HTR-8/SVneo (cell line): ENCODE measurements at places on chromosomes 12 and 14.

DNA sequence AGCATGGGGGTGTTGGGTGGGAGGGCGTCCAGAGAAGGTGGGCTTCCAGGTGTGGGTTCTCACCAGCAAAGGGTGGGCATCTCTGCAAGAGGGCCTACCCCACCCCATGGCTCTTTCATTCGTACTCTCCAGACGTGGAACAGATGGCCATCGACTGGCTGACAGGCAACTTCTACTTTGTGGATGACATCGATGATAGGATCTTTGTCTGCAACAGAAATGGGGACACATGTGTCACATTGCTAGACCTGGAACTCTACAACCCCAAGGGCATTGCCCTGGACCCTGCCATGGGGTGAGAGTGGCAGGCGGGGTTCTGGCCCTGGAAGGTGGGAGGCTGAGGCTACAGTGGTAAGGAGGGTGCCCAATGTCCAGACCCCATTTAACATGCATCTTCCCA, 6.7 kb upstream of the LRP1-AS start:
- DNase-seq = no peak

GRCh38 chr12:108475396-108475795, 39.7 kb upstream of the FICD start:
- DNase-seq = no peak

- DNase-seq = no peak
Measured at GRCh38 chr12:62290846-62291245, 30.6 kb downstream of the USP15 start.

DNA sequence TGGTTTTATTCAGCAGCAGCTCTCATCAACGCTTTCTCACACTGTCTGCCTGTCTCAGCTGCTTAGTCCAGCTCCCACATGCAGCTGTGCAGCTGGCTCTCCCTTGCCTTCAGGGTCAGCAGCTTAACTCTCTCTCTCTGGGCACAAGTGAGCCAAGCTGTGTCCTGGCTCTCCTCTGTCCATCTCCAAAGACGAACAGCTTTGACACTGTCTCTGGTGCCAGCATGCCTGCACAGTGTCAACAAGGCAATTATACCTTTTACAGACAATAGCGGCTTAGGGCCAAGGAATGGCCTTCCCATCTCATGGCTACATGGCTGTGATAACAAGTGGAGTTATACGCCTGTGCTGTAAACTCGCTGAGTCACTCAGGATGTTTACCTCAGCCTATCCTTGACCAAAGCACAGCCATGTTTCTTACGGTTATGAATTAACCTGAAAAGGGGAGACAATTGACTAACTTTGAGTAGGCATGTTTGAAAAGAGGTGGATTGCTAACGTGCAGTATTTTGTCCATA, 38.4 kb upstream of the MANSC4 start:
- no peak for DNase-seq

- no peak for DNase-seq
Measured at GRCh38 chr14:69055999-69056788, 77.1 kb upstream of the ACTN1 start.

DNA sequence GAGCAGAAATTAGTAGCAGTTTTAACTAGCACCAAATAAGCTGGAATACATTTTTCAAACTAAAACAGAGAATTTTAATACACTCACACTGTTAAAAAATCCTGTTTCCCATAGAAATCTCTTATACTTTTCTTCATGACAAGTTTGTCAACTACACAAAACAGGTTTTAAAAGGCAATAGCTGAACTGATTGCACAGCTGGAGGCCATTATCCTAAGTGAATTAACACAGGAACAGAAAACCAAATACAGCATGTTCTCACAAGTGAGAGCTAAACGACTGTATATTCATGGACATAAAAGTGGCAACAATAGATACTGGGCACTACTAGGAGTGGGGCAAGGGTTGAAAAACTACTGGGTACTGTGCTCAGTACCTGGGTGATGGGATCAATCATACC, 11.6 kb upstream of the HAL start:
- no peak for DNase-seq

DNA sequence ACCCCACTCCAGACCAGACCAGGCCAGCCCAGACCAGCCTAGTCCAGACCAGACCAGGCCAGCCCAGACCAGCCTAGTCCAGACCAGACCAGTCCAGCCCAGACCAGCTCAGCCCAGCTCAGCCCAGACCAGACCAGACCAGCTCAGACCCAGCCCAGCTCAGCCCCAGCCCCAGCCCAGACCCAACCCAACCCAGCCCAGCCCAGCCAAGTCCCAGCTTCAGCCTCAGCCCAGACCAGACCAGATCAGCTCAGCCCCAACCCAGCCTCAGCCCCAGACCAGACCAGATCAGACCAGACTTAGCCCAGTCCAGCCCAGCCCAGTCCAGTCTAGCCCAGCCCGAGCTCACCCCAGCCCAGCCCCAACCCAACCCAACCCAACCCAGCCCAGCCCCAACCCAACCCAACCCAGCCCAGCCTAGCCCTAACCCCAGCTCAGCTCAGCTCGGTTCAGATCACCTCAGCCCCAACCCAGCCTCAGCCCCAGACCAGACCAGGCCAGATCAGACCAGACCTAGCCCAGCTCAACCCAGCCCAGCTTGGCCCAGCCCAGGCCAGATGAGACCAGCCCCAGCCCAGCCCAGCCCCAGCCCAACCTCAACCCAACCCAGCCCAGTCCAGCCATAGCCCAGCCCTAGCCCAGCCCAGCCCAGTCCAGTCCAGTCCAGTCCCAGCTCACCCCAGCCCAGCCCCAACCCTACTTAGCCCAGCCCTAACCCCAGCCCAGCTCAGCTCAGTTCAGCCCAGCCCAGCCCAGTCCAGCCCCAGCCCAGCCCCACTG, 204.7 kb downstream of the BCL11B start:
- no peak for DNase-seq

DNA sequence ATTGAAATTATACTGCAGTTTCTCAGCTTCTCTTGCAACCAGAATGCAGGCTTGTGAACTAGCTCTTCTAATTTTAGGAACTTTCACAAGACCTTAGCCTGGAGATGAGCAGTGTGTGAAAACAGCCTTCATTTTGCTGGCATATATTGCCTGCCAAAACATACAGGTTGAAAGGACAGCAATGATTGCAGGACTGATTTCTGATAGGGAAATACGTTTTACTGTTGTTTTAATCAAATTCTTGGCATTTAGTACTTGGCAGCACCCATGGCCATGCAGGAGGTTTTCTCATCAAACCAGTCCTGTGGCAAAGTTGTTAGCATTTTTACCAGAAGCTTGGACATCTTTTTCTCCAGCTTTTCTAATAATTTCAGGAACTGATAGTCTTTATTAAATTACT, 91.9 kb upstream of the MUCL1 start:
- DNase-seq = no peak

DNA sequence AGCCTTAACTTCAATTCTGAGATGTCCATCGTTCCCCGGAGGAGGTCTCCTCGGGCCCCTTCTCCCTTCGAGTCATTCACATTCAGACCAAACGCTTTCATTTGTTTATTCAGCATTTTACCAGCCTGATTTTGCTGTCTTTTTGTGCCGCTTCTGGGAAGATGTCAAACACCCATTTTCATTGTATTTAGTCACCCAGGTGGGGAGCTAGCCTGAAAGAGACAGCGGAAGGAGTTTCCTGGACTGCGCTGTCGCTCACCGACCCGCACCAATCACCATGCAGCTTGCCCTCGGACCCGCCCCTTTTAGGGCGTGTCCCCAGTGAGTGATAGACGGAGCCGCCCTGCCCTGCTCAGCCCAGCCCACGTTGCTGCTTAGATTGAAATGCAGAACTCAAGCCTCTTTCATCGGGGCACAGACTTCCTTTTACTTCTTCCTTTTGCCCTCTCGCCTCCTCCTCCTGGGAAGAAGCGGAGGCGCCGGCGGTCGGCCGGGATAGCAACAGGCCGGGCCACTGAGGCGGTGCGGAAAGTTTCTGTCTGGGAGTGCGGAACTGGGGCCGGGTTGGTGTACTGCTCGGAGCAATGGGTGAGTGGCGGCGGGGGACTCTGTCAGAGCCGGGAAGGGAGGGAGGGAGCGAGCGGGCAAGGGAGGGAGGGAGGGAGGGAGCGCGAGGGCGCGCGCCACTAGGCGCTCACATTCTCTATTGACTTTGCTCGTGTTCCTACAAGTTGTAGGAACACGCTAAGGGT, at the start of gene PAX9:
PAX9 (plus strand) TSS at position 355 of the 752 bp plus-strand sequence; CDS start at position 585, 230 bp downstream.
- peak; percentile 62 for DNase-seq

GRCh38 chr14:96088911-96089310, 49.7 kb downstream of the C14orf132 start:
- no peak for DNase-seq

DNA sequence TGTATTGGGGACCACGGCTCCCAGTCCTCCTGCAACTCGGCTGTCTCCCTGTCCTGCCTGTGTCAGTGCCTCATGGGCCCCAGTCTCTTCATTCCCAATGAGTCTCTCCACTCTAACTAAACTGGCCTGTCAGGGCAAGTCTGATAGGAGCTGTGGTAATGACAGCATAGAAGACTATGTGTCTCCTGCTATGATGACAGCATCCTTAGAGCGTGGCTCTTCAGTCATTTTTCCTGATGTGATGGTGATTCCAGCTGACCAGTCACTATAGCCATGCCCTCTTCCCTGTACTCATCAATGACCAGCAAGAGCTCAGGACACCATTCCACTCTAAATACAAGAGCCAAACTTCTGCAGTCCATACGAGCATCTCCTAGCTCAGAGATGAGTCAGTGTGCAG, 339.8 kb downstream of the PCNX1 start:
- DNase-seq = no peak

DNA sequence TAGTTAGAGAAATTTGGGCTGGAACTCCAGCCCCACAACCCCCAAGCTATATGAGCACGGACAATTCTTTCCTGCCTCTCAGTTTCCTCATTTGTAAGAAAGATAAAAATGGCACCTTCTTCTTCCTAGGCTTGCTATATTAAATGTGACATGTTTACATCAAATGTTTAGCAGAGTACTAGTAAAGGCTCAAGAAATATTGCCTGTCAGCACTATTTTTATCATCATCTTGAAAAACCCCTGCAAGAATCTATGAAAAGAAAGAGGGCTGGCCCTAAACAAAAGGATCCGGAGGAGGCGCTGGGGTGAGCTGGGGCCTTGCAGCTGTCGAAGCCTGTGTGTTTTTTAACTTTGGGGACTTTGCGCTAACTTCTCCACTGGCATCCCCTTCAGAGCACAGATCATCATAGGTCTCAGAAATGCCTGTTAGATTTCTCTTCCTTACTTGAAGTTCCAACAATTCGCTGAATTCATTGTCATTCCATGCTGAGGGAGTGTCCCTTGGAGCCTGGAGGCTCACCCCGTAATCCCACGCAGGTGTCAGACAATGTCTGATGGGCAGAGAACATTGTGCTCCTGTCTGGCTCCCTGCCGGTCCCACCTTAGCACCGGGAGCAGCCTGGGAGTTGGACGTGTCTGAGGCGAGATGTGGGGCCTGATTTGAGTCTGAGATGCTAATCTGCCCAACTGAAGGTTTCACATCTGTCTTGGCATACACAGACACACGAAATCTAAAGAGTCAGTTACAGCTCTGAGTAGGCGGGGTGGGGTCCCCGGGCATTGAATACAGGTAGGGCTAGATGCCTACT, 206.8 kb downstream of the NUAK1 start:
- DNase-seq = no peak

GRCh38 chr12:22126758-22127157, 80.7 kb downstream of the CMAS start:
- DNase-seq = no peak

- no peak for DNase-seq
Measured at GRCh38 chr12:24177889-24178288, 228.4 kb upstream of the SOX5 start.

DNA sequence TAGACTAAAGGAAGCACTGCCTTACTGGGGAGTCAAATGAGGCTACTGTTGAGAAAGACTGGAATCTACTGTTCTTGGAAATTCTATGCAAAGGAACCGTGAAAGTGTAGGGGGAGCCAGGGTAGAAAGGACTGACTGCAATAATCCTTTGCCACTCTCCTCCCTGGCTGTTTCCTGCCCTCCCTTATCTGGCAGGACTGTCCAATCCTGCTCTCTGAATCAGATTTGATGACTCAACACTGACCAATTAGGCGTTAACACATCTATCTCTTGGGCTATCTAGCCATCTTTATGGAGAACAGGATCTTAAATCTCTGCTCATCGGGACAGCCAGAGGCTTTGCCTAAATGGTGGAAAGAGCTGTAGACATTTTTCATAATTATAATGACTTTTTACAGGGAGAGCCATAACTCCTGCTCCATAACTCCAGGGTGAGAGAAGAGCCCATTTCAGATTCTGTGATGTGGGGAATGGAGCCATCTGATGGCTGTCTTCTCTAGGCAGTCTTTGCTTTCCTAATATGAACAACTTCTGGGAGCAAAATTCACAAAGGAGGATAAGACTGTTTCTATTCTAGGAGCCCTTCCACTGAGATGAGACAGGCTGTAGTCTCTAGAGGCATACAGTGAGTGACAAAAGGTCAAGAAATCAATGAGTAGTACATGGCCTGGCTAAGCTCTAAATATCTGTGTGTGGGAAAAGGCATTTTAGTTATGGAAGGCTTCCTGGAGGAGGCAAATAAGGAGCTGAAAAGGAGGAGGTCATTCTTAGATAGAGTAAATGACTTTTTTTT, 68.9 kb upstream of the CISTR start:
- peak; percentile 62 for DNase-seq

DNA sequence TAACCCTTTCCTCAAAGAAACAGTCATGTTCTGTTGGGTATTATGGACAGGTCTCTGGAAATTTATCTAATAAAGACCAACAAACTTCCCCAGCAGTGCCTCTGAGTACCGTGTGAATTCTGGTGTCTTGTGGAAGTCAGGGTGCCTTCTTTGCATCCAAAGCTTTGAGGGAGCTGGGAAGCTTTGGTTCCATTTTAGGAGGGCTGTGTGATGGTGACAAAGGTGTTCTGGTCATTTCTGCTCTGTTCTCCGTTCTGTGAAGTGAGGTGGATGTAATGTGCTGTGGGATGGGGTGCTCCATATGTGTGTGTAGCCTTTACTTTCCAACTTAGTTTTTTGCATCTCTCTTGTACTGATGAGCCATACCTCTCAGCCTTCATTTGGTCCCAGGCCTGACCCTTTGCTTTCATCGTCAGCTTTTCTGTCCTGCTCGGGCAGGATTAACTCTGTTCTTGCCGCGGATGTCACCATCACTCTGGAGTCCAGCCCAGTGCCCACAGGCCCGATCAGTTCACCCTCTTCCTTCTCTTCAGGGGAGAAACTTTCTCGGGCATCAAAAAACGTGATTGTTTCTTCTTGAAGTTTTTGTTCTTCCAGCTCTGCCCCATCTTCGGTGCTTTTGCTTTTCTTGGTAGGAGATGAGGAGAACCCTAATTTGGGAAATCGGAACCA, 13.2 kb downstream of the PLD4 start:
- DNase-seq = no peak

- no peak for DNase-seq
Measured at GRCh38 chr12:78316631-78317468, 486.2 kb downstream of the NAV3 start.

- no peak for DNase-seq
Measured at GRCh38 chr12:5632453-5632852, 200.5 kb downstream of the NTF3 start.

DNA sequence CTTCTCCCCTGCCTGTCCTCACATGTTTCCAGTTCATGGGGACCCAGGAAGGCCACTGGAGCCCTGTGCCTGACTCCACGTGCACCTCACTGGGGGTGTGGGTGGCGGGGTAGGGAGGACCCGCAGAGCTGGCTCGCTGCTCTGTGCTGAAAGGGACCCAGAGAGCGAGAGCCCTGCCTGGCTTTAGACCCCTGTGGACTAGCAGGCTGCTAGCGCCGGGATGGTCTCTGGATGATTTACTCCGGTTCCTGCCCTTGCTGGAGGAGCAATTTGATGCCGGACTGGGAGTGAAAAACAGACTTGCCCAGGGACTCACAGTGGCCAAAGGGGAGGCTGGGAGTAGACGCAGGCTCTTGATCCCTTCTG, 49.0 kb downstream of the NTF3 start:
- DNase-seq = no peak

GRCh38 chr14:90577661-90578282, 180.9 kb downstream of the CALM1 start:
- no peak for DNase-seq

- no peak for DNase-seq
Measured at GRCh38 chr14:65252482-65253255, 150.4 kb upstream of the MAX start.
